ENCODE measurements at places on chromosomes 5 and 9.

GRCh38 chr5:81154725-81155124 lies 78.4 kb upstream of the CKMT2 start:
- no peak for DNase-seq

DNA sequence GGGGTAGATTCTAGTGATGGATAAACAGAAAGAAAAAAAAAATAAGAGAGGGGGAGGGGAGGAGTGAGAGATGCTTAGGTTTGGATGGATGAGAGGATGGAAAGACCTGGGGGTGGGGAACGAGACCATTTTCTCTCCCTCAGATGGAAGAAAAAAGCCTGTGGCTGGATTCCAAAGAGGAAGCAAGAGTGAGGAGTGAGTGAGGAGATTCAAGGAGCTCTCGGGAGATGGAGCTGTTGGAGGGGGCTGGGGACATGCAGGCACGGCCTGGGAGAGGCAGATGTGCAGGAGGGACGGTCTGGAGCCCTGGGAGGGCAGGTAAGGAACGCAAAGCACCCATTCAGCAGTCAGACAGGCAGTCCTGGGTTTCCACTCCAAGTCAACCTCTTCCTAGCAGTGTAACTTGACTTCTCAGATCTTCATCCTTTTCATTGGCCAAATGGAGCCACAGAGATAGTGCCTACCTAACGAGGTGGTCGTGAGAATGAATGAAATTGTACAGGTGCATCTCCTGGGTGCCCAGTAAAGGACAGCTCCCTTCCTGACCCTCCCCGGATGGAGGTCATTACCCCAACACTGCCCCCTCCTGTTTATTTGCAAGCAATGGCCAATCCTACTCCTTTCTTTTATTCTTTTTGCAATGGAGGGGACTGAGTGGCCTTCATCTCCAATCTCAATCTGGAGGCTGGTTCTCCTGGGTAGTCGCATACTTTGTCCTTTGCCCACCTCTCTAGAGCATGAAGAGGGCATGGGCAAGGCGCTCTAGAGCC lies 52.2 kb downstream of the PCDH1 start:
- DNase-seq = no peak

- peak; percentile 53 for DNase-seq
These were observed 30.0 kb upstream of the SUSD3 start for GRCh38 chr9:93028448-93029006.

GRCh38 chr9:135584934-135585333 lies 23.4 kb downstream of the PAEP start:
- no peak for DNase-seq

DNA sequence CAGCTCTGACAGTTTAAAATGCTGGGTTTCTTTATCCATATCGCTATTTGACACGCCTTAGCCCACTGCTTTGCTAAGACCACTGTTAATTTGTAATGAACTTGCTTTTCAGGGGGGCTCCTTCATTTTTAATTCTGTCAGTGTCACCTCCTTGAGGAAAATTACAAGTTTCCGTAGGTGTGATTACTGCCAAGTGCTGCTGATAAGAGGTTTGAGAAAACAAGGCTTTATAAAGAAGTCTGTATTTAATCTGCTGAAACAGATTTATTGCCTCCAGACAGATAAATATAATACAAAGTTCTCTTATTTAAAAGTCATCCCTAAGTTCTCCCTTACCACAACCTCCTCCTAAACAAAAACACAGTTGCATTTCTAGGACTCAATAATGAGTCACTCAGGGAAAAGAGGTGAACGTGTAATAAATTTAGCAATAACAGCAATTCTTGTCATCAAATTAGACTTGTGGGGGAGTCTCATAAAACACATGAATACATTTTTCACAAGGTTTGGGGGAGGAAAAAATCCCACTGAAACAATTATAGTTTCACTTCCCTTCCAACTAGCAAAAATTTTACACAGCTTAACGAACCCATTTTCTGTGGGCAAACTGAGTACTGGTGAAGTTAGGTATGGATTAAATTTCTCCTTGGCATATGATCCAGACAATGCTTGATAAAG lies 72.8 kb downstream of the MAPKAP1 start:
- no peak for DNase-seq

- no peak for DNase-seq
These were observed 35.3 kb upstream of the HK3 start for GRCh38 chr5:176934309-176934930.

All from activated CD4-positive, alpha-beta T cell treated with anti-CD3 and anti-CD28 coated beads for 4 hours (primary cell).